Hematopoietic multipotent progenitor cell treated with erythropoietin and hydrocortisone succinate and interleukin-3 and kit ligand, for 4 days (in vitro differentiated cells): ENCODE measurements at places on chromosomes 2 and 18.

- no peak for DNase-seq
These were observed 88.9 kb downstream of the MOGAT1 start for GRCh38 chr2:222760301-222760897.

- no peak for DNase-seq
These were observed 25.5 kb upstream of the STAT4 start for GRCh38 chr2:191176305-191176704.

DNA sequence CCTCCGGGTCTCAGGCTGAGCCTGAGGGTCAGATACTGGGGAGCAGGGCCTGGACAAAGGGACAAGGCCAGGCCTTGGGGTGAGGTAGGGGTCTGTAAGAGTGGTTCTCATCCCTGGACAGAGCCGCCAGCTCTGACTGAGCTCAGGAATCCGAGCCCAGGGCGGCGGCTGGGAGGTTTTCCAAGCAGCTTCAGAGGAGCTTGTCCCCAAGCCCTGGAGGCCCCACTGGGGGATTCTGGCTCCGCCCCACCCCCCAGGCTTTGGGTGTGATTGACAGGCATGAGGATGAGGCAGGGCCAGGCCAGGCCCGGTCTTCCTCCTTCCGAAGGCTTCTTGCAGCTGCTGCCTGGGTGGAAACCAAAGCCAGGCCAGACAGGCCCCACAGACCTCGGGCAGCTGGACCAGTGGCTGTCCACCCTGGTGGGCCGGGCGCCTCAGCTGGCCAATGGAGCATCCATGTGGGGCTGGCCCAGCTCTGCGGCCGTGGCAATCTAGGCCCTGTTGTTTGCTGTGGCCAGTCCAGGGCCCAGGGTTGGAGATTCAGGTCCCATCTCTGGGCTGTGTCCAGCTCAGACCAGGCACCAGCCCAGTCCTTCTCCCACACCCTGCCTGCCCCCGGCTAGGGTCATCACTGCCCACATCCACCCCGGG, 23.1 kb upstream of the GPC1 start:
- no peak for DNase-seq

- DNase-seq, result no peak
These were observed 253.2 kb upstream of the COL3A1 start for GRCh38 chr2:188720811-188721605.

GRCh38 chr2:120134263-120134662, 88.9 kb downstream of the TMEM185B start:
- DNase-seq, result no peak

DNA sequence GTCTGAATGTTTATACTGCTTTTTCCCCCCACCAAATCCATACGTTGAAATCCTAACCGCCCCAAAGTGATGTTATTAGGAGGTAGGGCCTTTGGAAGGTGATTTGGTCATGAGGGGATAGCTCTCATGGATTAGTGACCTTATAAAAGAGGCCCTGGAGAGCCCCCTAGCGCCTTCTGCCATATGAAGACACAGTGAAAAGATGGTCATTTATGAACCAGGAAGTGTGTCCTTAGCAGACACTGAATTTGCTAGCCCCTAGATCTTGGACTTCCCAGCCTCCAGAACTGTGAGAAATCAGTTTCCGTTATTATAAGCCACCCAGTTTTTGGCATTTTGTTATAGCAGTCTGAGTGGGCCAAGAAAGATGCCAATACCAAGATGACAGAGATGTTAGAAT, 7.2 kb upstream of the TSN start:
- peak; percentile 68 for DNase-seq

- no peak for DNase-seq
These were observed 99.7 kb upstream of the CD302 start for GRCh38 chr2:159897720-159898119.

DNA sequence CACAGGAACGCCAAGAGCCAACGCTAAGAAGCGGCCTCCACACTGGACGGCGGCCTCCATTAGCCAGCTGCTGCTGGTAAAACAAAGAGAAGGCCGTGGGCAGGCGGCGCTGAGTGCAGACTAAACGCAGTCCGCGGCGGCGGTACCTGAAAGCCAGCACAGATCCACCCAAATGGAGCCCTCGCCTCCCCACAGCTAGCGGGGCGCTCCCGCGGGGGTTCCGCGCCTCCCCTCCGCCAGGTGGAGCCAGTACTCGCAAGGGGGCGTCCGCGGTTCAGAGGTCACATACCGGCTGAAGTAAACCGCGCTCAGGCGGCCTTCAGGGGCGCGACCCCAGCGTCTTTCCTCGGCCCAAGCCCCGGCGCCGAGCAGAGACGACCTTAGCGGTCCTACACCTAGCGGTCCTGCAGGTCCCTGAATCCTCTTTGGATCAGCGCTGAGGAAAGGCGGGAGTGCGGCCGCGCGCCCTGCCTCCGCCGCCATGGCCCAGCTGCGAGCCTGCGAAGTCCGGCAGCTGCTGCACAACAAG, 293.1 kb upstream of the ERBB4 start:
- no peak for DNase-seq

DNA sequence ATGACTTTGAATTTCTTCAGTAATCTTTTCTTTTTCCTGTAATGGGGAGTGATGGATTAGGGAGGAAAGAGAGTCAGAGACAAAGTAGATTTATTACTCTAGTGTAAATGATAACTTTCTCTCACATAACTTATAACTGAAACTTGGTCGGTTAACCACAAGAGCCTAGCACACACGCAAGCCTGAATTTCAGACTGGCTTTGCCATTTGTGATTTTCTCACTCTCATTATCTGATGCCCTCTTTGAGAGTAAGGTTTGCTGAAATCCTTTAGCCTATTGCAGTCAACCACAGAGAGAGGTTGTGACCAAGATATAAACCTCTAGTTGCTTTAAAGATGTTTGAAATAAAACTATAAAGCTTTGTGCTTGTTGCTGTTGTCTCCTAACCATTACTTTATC, 117.9 kb upstream of the NETO1 start:
- no peak for DNase-seq

- peak; percentile 53 for DNase-seq
These were observed 38.8 kb downstream of the NCAPH start for GRCh38 chr2:96374211-96374951.

GRCh38 chr2:97737421-97738178, 24.2 kb downstream of the ZAP70 start:
- no peak for DNase-seq

- DNase-seq, result peak; percentile 28
These were observed 222.8 kb upstream of the HS6ST1 start for GRCh38 chr2:128541448-128541847.

DNA sequence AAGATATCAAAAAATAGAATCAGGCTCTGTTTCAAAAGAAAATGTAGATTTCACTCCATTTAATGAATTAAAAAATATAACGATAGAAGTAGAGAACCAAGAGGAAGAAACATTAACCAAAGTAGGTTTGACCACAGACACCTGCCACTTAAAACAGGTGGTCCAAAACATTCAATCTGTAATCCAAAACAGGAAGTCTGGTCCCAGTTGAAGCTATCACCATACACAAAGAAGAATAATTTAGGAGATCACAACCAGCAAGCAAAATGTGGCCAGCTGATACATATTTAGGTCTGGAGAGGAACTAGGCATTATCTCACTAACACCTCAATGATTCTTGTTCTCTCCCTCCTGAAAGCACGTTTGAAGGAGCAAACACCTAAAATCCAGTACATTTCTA, 73.1 kb downstream of the FTCDNL1 start:
- DNase-seq, result no peak

- no peak for DNase-seq
These were observed 1.5 kb downstream of the RHBDD1 start for GRCh38 chr2:226837334-226837733.

DNA sequence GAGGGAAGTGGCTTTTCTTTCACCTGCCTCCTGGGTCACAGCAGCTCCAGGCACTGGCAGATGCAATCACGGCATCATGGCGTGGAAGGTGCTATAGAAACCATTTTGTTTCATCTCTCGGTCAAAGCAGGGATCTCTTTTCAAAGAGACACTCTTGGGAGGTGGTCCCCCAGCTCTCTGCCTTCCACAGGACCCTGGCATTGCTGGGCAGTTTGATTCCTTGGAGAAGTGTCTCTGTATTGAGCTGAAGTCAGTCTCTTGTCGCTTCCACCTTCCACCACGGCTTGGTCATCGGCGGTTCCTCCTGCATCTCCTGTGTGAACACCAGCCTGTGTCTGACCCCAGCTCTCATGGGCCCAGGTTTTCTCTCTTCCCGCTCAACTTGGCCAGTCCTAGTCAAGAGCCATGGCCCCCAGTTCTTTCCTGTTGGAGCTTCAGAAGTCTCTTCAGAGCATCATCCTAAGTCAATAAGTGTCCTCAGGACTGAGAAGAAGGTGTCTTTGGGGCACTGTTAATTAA, 42.3 kb upstream of the HDAC4 start:
- no peak for DNase-seq

GRCh38 chr2:25566694-25567093, 106.7 kb downstream of the DTNB start:
- DNase-seq, result peak; percentile 91

DNA sequence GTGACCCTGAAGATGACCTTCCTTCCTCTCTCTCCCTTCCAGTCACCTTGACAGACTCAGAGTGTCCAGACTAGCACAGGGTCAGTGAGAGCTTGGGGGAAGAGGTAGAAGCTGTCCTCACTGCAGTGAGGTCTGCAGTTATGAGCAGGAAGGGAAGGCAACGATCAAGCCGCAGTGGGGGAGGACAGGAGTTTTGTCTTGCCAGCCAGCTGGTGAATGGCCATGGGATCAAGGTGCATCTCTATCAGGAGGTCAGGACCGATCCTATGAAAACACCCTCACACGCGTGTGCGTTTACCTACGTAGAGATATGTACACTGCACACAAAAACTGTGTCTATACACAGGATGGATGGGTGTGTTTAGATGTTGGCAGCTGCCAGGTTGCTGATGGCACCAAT, 83.2 kb downstream of the THNSL2 start:
- DNase-seq, result no peak

DNA sequence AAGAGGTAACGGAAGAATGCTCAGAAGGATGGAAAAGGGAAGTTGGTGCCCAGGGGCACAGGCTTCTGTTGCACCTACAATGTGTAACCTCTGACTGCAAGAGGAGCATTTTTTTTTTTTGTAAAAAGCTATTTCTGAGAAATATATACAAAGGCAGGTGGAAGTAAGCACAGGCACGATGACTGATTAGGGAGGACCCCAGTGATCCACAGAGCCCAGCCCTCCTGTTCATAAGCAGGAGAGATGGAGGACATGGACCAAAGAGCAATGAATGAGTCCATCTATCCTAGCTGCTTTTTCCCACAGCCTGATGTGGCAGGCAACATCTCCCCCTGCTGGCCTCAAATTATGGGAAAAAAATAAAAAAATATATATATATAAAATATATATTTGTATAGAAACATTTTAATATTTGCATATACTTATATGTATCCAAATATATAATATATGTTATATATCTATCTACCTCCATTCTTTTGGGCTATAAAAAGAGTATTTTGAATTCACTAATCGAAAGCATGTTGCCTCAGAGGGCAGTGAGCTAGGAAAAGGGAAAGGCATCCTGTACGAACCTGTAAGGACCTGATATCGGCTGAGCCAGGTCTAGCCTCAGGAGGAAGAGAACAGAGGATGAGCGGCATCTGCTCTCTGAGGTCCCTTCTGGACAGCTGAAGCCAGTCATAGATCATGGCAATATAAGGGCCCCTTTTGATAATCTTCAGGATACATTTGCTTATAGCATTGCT, 166.0 kb upstream of the STK17B start:
- peak; percentile 66 for DNase-seq

GRCh38 chr18:74217476-74218143, 69.3 kb downstream of the TIMM21 start:
- DNase-seq, result no peak

- DNase-seq, result no peak
These were observed 18.2 kb downstream of the CREG2 start for GRCh38 chr2:101369100-101369499.

GRCh38 chr2:54047091-54047490, 68.3 kb upstream of the ACYP2 start:
- DNase-seq, result no peak

DNA sequence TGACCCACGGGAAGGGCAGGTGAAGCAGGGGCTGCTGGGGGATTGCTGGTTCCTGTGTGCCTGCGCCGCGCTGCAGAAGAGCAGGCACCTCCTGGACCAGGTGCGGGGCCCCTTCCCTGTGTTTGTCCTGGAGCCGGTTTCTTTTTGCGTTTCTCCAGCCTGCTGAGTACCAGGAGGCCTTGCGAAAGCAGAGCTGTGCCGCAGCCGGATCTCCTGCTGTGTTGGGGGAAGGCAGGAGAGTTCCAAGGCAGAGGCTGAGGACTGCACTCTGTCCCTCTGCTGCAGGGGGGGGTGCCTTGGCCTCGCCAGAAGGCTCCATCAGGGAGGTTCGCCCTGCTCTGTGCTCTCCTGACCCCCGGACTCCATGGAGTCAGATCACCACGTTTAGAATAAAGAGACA, 2.8 kb downstream of the CAPN10 start:
- no peak for DNase-seq

DNA sequence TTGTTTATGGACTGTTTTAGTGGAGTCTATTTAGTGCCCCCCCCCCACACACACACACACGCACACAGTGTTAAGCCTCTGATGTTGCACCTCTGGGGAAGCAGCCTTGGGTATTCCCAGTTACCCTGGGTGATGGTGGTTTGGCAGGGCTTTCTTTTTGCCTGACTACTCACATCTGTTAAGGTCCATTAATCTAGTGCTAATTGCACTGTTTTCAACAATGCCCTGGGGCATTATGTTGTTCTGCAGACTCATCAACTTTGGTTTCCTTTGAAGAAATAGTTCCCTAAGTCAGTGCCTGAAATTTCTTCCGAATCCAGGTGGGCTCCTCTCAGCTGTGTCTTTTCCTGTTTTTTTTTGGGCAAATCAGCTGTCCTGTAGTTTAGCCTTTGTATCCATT, 34.7 kb downstream of the SPOPL start:
- no peak for DNase-seq

- DNase-seq, result no peak
These were observed 133.9 kb downstream of the ARHGAP15 start for GRCh38 chr2:143263066-143263625.

DNA sequence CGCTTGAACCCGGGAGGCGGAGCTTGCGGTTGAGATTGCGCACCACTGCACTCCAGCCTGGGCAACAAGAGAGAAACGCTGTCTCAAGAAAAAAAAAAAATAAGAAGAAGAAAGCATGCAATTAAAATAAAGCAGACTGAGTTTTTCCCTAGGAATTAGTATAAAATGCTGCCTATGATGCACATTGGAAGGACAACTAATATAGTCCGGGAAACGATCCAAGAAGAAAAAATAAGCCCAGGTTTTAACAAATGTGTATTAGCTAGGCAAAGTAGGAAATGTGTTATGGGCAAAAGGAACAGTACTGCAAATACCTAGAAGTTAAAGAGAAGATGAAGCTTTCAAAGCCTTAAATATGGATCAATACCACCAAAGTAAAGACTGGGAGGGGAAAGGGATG, 64.0 kb downstream of the SPIRE1 start:
- no peak for DNase-seq

- DNase-seq, result peak; percentile 61
These were observed 31.9 kb downstream of the PRKRA start for GRCh38 chr2:178419123-178419522.
